Urothelium cell line (cell line): ENCODE measurements at places on chromosomes 6 and 20.

GRCh38 chr20:40849456-40849855 lies 160.4 kb upstream of the MAFB start:
- DNase-seq = no peak

DNA sequence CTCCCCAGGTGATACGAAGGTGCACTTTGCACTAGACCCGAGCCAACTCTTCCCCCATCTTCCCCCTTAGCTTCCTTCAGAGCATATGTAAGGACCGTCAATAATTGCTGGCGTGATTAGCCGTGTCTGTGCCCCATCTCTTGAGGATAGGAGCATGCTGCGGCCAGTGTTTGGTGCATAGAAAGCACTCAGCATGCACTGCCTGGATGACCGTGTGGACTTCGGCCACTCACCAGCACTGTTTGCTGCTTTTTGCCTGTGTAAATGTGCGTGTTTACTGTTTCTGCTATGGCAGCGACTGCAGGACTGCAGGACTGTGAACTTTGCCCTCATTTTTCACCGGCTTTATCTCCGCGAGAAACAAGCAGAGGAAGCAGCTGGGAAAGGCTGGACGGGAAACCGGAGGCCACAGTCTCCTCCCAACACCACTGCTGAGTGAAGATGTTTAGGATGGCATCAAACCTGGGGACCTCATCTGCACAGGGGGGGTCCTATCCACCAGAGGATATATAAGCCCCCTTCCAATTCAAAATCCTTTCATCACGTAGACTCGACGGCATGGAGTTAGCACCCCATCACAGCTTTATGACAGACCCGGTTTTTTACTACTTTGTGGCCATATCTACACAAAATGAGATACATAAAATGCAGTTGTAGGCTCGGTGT lies 150.6 kb upstream of the AFDN start:
- no peak for DNase-seq

DNA sequence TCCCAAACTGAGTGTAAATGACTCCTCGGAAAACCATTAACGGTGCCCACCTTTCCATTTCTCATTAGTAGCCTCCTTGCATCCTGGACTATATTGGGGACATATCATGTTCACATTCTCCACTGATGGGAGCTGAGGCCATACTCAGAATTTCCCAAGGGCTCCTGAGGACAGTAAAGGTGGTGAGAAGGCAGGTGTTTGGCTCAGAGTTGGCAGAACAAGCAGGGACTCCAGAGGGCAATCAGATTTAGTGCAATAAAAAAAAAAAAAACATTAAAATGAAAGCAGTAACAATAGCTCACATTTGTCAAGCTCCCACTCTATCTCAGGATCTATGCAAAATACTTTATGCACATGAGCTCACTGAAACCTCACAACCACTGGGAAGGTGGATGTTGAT lies 401.4 kb downstream of the MAFB start:
- no peak for DNase-seq

GRCh38 chr6:32659856-32660595 lies 6.4 kb downstream of the HLA-DQB1 start:
- DNase-seq = no peak

- DNase-seq = no peak
Observed at GRCh38 chr6:34514593-34515472, 41.3 kb downstream of the SPDEF start.

- peak; percentile 31 for DNase-seq
Observed at GRCh38 chr20:986733-987355, 15.3 kb downstream of the RSPO4 start.

GRCh38 chr20:50220894-50221365 lies 30.3 kb downstream of the CEBPB start:
- no peak for DNase-seq

DNA sequence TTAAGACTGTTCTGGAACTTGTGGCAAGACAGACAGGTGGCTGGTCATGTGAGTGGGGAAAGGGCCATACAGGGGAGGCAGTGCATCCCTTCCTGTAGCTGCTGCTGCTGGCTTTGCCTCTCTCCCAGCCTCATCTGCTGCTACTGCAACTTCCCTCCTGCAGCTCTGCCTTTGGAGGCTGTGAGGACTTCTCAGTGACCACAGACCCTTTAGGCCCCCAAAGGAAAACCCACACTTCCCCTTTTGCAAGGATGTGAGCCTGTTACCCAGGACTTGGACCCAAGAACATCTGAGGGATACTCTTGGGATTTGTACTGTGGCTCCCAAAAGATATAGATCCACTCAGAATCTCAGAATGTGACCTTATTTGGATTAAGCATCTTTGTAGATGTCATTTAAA lies 91.0 kb downstream of the TMEM170B start:
- no peak for DNase-seq

GRCh38 chr6:33452496-33452895 lies 1.9 kb upstream of the ZBTB9 start:
- no peak for DNase-seq

DNA sequence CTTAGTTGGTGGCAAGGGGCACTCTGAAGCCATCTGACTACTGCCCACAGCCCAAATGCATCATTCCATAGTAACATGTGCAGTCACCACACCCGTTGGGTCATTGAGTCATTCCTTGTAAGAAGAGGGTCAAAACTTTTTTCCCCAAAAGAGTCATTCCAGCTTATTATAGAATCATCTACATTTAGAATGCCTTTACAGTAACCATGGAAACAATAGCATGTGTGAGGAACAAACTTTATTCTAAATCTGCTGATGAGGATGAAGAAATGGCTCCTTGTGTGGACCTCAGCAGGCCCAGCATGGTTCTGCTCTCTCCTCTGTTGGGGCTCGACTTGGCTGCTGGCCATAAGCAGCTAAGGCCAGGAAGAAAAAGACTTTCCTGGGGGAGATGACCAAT lies 111.2 kb upstream of the PTPRT start:
- DNase-seq = no peak

GRCh38 chr20:57675773-57676172 lies 34.0 kb downstream of the PMEPA1 start:
- DNase-seq = no peak

DNA sequence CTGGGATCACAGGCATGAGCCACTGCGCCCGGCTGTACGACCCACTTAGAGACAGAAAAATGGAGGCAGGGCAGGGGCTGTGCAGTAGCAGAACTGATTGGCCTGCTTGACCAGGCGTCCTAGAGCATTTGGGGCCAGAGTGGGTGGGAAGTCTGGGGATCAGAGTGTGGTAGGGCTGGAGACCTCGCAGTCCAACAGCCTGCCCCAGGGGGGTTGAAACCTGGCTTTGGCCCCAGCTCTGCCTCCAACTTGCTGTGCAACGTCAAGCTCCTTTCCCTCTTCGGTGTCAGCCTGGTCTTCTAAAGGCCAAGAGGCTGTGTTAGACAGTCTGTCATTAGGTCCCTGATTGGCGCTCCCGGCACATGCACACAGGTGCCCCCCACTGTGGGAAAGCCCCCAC lies 15.3 kb upstream of the SPDEF start:
- no peak for DNase-seq

- DNase-seq = no peak
Observed at GRCh38 chr6:157464653-157465535, 83.9 kb downstream of the ZDHHC14 start.

GRCh38 chr6:150263765-150264404 lies 104.9 kb upstream of the IYD start:
- no peak for DNase-seq

DNA sequence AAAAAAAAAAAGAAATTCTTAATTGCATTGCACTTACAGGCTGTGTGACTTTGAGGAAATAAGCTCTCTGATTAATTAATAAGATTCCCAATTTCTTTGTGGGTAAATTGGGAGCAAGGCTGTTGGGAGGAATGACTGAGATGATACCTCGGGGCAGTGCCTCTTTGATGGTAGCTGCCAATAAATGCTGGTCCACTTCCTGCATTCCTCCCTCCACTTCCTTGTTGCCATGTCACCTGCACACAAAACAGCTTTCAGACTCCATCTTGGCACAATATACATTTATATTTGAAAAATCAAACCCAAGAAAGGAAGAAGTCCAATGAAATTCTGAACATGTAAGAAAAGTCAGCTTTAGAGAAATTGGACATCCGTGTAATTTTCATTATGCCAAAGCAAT lies 45.1 kb downstream of the MTHFD1L start:
- no peak for DNase-seq

GRCh38 chr6:156881687-156882629 lies 104.8 kb downstream of the ARID1B start:
- DNase-seq = no peak

DNA sequence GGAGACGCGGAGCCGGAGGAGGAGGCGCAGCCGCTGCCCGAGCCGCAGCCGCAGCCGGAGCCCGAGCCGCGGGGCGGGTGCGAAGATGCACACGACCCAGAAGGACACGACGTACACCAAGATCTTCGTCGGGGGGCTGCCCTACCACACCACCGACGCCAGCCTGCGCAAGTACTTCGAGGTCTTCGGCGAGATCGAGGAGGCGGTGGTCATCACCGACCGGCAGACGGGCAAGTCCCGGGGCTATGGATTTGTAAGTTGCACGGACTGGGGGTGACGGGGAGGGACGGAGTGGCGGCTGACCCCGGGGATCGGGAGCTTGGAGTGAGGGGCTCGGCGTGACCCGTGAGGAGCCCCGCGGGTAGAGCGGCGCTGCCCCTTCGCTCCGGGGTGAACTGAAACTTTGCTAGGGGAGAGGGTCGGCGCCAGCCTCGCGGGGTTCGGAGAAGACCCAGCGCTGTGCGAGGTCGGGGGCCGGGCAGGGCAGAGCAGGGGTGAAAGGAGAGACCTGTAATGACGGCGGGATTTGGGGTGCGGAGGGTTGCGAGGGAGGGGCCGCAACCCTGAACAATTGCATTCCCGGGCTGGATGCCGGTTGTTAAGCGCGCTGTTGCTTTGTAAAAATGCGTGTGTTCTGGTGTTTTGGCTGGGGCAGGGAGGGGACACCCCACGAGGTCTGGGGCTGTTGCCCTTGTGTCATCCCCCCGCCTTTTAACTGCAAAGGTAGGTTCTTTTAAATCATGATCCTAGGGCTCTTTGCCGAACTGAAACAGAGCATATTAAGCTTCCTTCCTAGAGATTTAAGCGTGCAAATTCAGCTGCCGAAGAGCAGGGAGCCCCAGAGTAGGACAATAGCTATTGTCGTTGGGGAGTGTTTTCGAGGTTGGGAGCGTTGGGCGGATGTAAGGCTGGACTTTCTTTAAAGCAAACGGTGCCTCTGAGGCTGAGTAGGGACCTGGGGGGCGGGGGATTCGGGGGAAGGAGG lies 628 bp downstream of the RBM24 start:
- peak; percentile 23 for DNase-seq

DNA sequence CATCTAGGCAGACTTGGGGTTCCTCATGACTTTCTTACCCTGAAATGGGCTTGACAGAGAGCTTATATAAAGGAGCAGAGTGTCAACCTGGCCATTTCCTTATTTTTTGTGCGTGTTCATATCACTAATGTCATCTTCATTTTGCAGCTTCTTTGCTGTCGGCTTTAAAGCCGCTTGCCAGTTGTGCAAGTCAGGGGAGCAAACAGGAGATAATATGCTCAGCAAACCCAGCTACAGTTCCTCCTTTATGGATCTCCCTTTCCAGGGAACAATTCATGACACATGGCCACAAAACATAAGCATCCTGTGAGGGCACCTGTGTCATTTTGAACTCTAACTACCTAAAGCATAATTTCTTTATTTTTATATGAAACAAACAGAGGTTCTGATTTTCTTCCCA lies 6.5 kb upstream of the TUBB2B start:
- DNase-seq = no peak

- no peak for DNase-seq
Observed at GRCh38 chr6:7185561-7185960, 77.8 kb downstream of the RREB1 start.

DNA sequence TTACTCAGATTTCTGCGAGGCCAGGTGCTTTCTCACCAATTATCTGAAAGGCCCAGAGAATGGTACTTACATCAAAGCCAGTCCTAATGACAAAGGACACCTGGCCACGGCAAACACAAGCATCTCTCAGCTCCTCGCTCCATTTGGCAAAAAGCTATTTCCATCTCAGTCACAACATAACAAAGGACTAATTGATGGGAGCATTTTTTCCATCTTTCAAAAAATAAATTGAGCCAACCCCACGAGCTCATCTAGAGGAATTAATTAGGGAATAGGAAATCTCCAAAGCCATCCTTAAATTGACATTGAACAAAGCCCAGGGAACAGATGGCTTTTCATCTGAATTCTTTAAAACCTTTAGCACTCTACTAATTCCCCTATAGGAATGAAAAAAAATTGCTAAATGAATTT lies 236.7 kb downstream of the HAO1 start:
- no peak for DNase-seq

GRCh38 chr6:136927292-136927691 lies 5.2 kb downstream of the SLC35D3 start:
- peak; percentile 21 for DNase-seq

DNA sequence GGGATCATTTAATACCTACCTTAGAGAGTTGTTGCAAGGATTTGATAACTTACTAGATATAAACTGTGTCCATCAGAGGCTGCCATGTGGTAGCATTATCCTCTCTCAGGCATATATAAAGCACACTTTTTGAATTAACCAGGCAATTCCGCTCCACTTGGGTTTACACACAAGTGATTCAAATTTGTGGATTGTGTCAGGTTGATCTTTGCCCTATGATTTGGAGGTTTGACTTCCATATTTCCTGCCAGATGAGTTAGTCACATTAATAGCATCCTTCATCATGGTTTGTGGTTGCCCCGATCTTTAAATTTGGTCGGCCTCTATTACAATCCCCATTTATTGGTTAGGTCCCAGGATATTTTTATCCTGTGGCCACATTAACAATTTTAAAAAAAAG lies 44.8 kb upstream of the CTAGE9 start:
- DNase-seq = no peak

DNA sequence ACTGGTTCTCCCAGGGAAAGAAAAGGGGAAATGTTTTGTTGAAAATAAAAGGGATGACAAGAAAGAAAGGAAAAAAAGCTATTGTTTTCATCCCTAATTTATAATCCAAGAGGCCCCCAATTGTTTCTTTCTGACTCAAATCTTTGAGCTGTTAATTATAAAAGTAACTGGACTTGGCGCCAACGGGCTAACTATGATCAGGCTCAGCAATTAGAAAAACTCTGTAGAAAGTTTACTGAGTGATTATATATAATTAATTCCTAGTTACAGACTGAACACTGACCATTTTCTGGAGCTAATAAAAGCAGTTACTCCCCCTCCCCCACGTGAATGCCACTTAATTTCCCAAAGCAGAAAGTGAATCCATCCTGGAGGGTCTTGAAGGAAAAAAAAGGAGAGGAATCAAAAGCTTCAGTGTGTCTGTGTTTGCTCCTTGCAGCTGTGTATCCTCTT lies 3.2 kb downstream of the ZMYND8 start:
- no peak for DNase-seq
